ENCODE measurements at places on chromosomes 3 and 15.

DNA sequence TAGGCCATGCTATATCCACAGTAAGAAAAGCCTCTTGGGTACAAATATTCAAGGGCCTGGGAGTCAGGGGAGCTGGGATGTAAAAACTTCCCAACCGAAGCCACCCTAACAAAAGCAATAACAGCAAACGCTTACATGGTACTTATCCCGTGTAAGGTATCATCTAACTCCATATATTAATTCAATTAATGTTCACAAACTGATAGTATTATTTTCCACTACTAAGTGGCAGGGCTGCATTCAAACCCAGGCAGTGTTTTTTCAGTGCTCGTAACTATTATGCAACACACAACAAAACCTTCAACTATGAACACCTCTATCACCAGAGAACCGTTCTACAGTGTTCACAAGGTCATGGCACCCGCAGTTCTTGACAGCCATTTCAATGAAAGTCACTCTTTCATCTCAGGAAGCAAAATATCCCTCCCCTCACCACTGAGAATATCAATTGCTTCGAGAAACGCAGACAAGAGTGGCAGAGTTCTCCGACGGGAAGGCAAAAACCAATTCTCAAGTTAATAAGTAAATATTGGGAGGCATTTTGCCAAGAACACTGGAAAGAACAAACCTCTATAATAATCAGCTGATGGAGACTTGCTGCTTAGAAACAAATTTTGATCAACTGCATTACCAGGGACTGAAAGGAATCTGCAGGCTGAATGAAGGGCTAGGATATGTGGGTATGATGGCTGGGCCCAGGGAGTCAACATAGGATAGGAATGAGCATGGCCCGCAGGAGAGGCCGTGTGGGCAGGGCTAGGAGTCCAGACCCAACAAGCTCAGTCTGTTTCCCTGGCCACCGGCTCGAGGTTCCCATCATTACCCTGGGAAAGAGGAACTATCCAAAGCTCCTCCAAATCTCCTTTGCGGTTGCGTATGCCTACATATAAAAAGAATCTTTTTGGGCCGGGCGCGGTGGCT lies 72.3 kb downstream of the XXYLT1 start:
- no peak for DNase-seq

GRCh38 chr3:127860211-127860696 lies 37.9 kb upstream of the MGLL start:
- DNase-seq, result no peak

DNA sequence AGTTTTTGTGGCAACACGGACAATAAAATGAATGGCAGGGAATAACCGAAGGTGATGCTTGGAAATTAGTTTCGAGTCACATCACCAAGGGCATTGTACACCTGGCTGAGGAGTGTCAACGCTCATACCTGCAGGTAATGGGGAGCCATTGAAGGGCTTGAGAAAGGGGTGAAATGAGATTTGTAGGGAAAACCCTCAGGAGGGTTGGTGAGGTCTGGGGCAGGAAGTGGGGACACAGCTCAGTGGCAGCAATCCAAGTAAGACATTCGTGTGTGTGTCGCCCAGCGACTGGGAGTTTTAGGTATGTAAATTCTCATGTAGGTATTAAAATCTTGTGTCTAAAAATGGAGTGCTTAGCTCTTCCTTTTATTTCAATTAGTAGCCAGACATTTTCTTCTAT lies 14.3 kb downstream of the PARP14 start:
- no peak for DNase-seq

GRCh38 chr3:69692761-69693160 lies 46.5 kb upstream of the MITF start:
- DNase-seq, result no peak

DNA sequence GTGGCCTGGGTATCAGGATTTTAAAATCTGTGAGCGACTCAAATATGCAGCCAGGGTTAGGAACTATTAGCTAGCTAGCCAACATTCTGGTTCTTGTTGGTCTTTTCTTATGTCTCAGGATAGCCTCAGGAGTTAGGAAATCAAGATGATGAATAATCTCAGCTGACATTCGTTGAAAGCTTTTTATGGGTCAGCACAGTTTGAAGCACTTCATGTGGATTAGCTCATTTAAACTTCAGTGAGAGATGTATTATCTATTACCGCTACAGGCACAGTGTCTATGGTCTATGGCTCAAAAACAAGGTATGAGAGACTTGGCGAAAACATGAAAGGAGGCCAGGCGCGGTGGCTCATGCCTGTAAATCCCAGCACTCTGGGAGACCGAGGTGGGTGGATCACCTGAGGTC lies 187.5 kb upstream of the THRB start:
- no peak for DNase-seq

DNA sequence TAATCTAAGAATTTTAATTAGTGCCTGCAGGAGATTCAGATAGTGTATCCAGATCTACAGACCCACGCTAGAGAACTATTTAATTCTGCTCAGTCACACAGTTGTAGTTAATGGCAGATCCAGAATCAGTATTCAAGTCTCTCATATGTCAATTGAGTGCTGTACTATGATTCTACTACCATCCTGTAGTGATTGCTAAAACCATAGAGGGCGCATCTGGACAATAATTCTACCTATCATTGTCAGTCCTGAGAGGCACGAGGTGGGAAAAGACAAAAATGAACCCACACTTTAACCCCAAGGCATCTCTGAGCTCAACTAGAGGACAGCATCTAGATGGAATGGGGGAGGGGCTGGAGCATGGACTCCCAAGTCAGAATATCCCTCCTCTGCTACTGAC lies 22.7 kb downstream of the DHX36 start:
- no peak for DNase-seq

Data from CD4-positive, alpha-beta T cell treated with Interleukin-17A for 4 hours (primary cell).